ENCODE measurements at places on chromosomes 6 and 20.

- DNase-seq: no peak
Measured at GRCh38 chr6:87728706-87729105, 26.7 kb upstream of the AKIRIN2 start.

GRCh38 chr20:58177799-58178198 lies 50.7 kb downstream of the ANKRD60 start:
- DNase-seq: no peak

DNA sequence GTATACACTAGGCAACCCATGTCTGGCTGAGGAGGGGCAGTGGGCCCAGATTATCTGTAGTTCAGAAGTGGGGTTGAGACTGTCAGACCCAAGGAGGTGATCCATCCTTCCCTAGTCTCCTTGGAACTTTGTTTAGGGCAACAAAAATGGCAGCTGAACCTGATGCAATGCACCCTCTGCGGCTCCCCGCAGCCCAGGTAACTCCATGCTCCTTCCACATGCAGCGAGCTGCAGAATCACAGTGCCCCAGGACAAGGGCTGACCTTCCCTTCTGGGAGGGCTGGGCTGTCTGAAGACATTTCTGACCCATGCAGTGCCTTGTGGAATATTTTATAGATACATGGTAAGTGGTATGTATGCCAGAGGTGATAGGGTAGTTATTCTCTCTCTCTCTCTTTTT lies 29.4 kb downstream of the NR2E1 start:
- no peak for DNase-seq

DNA sequence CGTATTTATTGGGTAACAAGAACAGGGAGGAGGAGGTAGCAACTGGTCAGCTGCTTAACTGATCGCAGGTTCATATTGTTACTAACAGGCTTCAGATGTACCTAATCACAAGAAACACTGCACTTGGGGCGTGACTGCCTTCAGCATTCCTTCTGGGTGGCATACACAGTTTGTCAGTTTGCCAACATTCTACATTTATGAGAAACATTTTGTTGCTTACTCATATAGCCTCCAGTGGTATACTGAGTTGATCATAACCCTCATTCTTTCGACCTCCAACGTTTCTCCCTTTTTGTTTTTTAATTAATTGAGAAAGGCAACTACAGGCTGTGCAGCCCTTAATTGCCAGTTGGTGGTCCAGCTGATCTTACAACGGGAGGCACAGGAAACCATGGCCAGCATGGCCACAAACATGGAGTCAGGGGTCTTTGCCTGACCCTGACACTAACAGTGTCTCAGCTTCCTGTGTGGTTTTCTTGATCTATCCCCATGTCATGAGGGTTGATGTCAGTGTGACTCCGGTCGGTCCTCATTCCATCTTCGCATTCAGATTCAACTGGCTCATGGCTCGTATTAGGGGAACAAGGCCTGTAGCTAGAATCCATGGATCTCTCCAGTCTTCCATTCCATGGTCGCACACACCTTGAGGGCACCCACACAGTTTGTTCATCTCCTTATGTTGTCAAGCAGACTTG lies 9.4 kb downstream of the EPB41L2 start:
- no peak for DNase-seq

DNA sequence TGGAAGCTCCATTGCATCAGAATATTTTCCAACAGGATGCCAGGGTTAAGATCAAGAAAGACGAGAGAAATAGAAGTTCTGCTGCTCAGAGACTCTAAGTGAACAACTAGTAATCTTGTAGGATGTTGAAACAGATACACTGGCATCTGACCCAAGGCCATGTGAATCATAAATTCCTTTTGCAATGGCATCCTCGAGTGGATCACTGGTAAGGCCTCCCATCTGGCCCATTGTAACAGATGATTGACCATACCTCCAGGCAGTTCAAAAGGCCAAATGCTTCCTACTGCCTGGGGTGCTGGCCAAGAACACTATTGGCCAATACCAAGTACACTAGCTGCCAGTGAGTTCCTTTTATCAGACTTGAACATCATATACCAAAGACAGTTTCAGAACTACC lies 9.9 kb upstream of the SLC17A3 start:
- no peak for DNase-seq

- no peak for DNase-seq
Measured at GRCh38 chr6:56555438-56555872, 87.2 kb downstream of the DST start.

DNA sequence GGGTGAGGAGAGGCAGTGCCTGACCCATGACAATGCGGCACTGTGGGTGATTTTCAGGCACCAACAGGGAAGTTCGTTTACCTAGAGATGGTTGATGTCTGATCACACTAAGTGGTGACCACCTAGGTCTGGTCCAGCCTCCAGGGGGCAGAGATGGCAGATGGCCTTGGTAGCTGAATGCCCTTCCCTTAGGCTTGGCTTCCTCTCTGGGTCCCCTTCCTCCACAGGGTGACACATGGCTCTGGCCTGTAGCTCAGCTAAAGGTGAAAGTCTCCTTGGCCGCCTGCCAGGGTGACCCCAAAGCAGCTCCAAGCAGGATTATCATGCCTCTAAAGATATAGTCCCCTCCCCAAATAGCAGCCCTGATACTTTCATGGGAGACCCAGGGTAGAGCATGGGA lies 6.4 kb downstream of the GDAP1L1 start:
- DNase-seq: no peak

DNA sequence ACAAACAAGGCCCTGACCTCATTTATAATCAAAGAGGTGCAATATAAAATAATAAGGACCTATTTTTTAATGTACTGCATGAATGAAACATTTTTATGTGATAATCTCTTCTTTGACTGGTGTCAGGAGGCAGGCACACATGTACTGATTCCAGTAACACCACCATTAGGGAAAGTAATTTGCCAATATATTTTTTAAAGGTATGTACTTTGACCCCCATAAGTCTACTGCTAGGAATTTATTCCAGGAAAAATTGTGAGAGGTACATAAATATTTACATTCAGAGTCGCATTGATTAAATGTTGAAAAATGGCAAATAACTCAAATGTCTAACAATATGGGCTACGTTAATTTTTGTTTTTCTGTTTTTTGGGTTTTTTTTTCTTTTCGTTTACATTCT lies 325.4 kb upstream of the PRDM1 start:
- no peak for DNase-seq

DNA sequence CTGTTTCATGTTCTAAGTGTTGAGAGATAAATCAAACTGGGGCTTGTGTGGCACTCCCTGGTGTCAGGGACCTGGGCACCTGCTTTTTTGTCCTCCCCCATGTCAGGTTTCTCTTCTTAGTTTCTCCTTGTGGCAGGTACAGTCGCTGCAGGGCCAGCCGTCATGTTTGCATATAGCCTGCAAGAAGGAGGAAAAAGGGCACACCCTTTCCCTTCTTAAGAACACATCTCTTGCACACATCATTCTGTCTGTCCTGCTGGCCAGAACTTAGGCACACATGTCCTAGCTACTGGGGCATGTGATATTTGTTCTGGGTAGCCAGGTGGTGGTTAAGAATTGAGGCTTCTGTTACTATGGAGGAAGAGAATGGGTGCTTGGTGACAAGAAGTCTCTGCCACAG lies 27.9 kb downstream of the CDC5L start:
- DNase-seq: no peak

GRCh38 chr6:109124219-109124618 lies 28.9 kb downstream of the CEP57L1 start:
- DNase-seq: no peak

DNA sequence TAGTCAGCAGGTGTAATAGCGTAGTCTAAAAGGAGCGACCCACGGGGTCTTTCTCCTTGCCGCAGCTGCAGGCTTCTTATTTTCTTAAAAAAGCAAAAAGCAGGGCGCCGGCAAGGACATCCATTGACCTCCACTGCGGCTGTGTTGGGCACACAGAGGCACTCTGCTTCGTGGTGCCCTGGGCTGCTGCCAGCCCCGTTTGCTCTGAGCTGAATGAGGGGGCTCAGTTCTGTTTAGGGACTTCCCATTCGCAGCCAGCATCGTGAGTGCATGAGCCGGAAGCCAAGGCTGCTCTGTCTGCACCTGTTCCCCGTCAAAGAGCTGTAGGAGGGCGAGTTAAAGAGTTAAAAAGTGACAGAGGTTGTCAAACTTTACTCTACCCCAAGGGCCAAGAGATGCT lies 1.7 kb upstream of the SLC22A2 start:
- DNase-seq: no peak

GRCh38 chr6:28969129-28969528 lies 36.0 kb downstream of the ZNF311 start:
- no peak for DNase-seq

- no peak for DNase-seq
Measured at GRCh38 chr6:34630040-34630439, 66.5 kb downstream of the ILRUN start.

GRCh38 chr6:45911691-45912090 lies 104.0 kb downstream of the CLIC5 start:
- no peak for DNase-seq

- no peak for DNase-seq
Measured at GRCh38 chr6:138945354-138945753, 42.7 kb downstream of the REPS1 start.

GRCh38 chr6:40695750-40696415 lies 108.7 kb upstream of the LRFN2 start:
- no peak for DNase-seq

DNA sequence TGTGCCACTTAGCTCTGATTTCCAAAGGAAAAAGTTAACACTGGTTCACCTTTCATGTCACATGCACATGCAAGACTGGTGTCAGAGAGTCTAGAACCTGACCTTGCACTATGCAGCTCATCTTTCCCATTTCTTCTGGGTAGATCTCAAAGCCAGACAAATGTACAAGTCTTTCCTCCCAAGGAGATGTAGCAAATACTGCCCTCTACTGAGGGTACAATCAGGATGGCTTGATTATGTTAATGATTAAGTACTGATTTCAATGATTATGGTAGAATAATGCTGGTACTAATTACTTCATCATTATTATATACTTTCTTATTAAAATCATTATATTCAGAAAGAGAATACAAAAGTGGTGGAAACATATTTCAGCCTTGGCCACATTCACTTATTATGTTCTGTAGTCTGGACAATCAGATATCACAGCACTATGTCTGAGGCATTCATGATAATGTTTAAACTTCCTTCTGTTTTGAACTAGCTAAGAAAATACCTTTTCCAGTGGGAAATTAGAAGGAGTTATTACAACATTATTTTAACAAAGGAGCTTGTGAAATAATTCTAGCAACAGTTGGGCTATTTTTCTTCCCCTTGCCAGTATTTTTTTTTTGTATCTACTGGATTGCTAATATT lies 68.5 kb upstream of the FOXO3 start:
- DNase-seq: no peak

GRCh38 chr6:73252703-73253102 lies 10.3 kb downstream of the KHDC1 start:
- no peak for DNase-seq

GRCh38 chr6:340991-341827 lies 48.9 kb downstream of the DUSP22 start:
- DNase-seq: no peak

GRCh38 chr20:54195483-54196472 lies 12.1 kb upstream of the PFDN4 start:
- no peak for DNase-seq

GRCh38 chr6:25833136-25833535 lies 1.3 kb upstream of the SLC17A1 start:
- no peak for DNase-seq

DNA sequence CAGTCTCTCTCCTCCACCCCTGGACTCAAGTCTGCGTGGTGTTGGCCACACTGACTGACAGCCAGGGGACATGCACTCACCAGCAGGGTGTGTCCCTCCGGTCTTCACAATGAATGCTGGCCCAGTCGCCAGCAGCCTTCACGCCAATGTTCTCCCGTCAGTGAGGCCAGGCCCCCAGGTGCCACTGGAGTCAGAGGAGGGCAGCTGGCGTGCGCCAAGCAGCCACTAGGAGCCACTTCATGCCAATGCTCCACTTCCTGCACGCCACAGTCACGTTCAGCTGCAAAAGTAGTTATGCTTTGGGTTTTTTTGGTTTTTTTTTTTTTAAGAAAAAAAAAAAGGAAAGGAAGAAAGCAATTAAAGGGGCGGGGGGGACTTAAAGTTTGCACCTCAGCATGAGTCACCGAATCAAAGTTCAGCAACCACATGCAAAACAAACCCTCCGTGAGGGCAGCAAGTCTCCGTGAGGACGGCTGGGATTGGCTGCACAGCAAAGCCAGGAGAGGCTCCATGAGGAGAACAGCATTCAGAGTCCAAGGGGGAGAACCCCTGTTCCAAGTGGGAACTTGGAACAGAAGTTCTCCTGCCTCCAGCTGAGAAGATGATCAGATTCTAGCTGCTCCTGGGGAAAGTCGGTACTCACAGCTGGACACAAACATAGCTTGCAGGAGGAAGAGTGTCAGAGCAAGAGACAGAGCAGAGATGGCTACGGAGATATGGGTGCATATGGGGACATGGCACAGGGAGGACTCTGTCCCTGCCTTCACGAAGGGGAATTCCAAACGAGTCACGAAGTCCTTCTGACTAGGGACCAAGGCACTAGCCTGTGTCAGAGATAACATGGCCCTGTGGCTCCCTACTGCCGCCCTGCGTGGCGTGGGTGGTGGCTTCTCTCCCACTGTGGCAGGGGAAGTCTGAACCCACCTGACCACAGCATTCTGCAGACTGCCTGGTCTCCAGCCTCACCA lies at the start of gene ZC3H12D:
Gene ZC3H12D, minus strand, starts transcription at position 282 of the 968 bp plus-strand sequence. CDS start 10,471 bp downstream, outside the sequence.
- DNase-seq: no peak

- no peak for DNase-seq
Measured at GRCh38 chr6:113979937-113980336, 9.0 kb upstream of the HDAC2 start.

DNA sequence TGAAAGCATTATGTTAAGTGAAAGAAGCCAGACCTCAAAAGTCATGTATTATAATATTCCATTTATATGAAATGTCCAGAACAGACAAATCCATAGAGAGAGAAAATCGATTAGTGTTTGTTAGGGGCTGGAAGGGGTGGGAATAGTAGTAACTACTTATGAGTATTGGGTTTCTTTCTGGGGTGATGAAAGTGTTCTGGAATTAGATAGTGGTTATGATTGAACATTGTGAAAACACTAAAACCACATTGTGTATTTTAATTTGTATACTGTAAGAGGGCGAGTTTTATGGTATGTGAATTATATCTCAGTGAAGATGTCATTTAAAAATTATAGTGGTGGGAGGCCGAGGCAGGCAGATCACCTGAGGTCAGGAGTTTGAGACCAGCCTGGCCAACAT lies 52.0 kb upstream of the KIF13A start:
- DNase-seq: no peak

GRCh38 chr6:33993653-33994471 lies 152.0 kb downstream of the GRM4 start:
- DNase-seq: no peak

DNA sequence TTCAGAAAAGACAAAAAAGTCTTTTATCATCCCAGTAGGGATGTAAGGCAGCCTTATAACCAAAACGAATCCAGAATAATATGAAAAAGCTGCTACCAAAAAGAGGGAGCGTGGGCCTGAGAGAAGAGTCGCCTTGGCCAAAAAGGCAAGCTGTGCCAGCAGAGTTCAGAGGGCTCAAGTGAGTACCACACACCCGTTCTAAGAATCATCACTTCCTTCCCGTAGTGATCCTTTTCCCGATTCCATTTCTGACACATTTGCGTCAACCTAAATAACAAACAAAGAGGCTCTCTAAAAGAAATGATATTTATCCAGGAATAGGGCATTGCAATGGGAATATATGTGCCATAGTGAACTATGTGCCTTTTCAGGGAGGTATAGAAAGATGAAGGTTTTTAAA lies 3.8 kb upstream of the TMEM181 start:
- DNase-seq: no peak
